Activated naive CD4-positive, alpha-beta T cell (primary cell): ENCODE measurements at places on chromosomes 13 and 19.

DNA sequence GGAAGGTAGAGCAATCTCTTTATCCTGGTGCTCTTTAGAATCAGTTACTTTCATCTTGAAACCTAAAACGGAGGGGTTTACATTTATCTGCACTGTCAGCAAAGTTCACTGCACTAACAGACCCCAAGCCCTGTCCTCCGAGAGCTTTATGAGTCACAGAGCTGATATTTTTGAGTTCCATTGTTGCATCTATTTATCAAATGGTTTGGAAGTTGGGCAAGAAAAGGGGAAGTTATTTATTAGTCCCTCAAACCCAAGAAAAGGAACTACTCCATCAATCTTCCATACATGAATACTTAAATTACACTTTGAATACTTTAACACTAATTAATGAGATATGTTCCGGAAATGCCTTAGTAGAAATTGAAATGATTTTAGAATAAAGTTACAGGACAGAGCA, 55.5 kb downstream of the EDNRB start:
- DNase-seq: no peak

- DNase-seq: peak; percentile 30
Observed at GRCh38 chr19:35346193-35347052, 1.3 kb upstream of the FFAR1 start.

DNA sequence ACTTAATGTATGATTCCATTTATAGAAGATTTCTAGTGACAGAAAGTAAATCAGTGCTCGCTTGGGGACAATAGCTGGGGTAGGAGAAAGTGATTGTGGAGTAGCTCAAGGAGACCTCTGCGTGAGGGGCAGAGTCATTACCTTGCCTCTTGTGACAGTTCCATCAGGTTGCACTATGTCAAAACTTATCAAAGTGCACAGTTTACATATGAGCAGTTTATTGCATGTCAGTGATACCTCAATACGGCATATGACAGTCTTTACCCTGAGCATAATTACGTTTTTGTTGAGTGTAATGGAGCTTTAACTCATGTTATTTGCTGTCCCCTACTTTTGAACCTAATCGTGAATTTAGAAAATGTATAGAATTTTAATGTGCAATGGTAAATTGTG, 15.0 kb downstream of the ARHGEF7 start:
- no peak for DNase-seq

DNA sequence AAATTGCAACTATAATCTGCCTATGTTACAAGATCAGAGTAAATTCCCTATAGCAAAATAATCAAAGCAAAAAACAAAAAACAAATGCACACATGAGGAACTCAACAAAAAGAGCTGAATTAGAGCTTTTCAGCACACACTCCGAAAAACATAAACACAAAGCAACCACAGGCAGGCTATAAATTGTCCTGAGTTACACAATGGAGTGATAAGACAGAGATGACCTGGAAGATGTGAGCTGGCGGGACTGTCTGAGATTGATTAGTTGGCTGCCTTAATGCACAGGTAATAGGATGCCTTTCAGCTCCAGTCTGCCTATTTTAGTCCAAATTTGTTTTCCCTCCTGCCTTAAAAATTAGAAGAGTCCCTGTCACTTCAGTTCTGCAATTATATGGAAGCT, 159.0 kb upstream of the FNDC3A start:
- no peak for DNase-seq

- DNase-seq: no peak
Observed at GRCh38 chr13:104442536-104442935, 1376.3 kb upstream of the SLC10A2 start.
